ENCODE measurements at places on chromosomes 6 and 20.

DNA sequence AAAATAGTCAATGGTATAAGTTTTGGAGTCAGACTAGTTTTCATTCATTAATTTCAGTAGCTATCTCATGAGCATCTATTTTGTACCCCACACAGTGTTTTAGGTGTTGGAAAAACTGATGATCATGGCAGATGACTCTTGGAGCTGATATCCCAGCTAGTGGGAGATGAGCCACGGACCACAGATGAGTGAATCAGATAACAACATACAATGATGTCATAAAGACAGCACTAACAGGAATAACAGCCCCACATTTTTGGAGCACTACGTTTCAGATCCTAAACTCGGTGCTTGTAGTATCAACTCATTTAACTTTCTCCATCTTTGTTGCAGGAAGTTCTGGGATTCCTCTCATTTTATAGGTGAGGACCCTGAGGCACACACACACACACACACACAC is 67.8 kb upstream of the EDN3 start:
- no peak for DNase-seq

- no peak for DNase-seq
Observed at GRCh38 chr6:129510950-129511349, 199.0 kb downstream of the ARHGAP18 start.

GRCh38 chr20:6680441-6680840 is 87.0 kb upstream of the BMP2 start:
- no peak for DNase-seq

DNA sequence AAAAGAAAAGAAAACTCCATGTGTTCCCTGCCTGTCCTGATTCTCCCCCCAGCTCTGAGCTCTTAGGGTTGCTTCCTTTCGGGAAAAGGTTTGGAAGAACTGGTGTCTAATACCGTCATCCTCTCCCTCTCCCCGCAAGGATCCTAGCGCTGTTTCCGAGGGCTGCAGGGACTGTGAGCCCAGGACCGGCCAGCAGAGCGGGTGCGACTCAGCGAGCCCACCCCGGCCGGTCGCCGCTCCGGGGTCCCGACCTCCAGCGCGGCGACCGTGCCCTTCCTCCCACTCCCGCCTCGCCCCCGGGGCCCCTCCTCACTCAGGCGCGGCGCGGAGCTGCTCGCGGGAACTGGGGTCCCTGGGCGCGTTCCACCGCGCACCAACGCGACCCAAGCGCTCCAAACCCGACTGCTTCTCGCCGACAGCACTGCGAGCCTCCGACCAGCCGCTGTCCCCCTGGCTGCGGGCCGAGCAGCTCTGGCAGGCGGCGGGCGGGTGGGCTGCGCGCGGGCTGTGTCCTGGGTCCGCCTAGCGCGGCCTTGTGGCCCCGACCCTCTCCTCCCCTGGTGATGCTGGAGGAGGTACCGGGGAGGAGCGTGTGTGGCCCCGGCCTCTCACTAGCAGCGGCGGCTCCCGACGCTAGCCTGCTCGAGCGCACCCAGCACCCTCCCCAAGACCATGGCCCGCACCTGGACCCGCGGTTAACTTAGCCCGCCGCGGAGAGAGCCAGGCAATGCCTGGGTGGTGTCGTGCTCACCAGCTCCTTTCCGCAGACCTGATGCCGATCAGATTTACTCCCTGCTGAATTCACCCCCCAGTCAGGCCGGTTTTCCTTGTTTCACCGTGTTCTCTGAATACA is at the start of gene PLA2G7:
TSS of gene PLA2G7 (minus strand) at position 509 of the 853 bp plus-strand sequence. CDS start 12,484 bp downstream, outside the sequence.
- no peak for DNase-seq

DNA sequence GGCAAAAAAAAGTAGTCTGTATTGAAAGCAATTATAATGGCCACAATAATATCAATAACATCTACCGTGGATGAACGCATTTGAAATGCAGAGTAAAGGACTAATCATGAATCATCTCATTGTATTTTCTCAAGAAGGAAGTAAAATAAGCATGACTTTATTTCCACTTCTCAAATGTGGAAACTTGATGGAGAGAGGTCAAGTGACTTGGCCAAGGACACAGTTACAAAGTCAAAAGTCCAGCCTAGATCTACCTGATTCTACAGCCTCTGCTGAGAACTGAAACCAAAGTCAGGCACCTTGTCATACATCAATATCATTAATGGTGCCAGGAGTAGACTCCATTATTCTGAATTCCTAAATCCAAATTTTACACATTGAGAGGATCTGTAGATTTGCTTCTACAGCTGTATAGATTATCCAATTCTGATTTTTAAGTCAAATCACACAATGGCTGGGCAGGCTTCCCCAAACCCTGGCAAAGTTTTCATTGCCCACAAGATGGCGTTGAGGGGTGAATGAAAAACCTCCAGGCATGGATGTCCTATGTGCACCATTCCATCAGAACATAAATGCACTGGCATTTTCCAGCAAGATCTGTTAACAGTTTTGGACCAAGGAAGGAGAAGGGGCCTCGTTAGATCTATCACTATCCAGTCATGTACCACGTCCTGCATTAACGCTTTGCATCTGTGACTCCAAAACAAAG is 423.1 kb downstream of the MAFB start:
- no peak for DNase-seq

DNA sequence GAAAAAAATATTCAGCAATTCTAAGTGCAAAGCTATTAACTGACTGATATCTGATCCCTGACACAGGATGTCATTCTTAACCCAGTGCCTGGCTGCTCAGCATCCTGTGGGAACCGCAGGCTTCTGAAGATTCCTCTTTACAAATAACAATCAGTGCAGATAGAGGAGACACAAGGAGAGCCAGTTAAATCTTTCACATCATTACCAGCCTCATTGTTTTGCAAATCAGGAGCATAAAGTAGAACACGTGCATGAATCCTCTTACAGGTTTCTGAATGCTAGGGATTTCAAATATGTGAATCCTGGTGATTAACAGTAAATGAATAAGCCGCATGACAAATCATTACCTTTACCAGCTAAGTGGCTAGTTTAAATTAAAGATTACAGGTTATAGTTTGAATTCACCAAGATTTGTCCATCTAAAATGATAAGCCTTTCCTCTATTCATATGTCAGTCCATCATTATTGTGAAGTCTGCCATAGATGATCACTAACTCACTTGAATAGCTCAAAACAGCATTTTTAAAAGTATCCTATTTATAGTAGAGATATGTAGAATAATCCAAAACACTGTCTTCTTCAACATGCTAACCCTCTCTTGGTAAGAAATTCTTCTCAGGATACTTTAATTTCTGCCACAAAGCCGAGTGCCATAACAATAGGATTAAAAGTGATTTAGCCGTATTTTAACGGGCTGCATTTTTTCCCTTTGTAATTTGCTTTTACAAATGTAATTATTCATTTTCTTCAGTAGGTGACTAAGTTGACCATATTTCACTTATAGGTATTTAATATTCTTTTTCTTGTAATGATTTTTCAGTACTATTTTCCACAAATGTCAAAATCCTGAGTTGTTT is 367.3 kb upstream of the EPHA7 start:
- no peak for DNase-seq

DNA sequence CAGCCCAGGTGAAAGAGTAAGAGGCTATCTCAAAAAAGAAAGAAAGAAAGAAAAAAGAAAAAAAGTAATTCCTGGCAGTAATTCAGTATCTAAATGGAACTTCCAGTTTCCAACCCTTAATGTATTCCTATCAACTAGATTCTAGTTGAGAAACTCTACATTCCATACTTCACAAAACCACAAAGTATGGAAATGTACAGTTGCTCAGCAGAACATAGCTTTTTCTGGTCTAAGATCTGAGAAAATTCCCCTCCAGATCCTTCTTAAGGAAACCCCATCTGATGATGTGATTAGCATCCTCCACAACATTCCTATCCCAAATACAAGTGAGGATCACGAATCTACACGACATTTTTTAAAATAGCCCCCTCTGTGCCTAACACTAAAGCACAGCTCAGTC is 3.6 kb downstream of the ARMH2 start:
- no peak for DNase-seq

GRCh38 chr20:4027590-4028265 is 12.4 kb upstream of the RNF24 start:
- no peak for DNase-seq

DNA sequence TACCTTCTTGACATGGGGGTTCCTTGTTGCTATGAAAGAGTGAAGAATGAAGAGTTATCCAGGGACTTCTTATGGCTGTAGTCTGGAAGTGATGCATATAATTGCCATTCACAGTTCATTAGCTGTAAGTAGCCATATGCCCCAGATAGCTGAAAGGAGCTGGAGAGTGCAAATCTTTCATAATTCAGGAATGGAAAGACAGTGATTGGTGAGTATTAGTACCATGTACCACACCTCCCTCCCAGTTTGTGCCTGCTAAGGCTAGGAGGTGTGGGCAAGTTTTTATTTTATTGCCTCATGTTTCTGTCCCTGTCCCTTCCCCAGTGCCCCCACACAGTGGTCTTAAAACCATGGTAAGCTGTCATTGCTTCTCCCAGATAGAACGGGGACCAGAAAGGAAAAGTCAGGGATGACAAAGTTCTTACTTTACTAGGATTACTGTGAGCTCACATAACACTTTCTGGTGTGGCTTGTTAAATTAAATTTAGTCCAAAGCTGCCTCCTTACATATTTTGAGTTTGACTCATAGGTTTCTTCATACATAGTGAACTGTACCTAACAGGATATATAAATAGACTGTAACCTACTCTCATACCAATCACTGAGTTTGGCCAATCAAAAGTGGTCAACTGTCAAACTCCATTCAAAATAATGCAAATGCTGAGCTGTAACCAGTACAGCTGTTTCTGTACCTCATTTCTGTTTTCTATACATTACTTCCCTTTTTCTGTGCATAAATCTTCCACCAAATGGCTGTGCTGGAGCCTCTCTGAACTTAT is 119.4 kb downstream of the RFPL4B start:
- no peak for DNase-seq

GRCh38 chr6:255751-256083 is 36.6 kb upstream of the DUSP22 start:
- no peak for DNase-seq

- DNase-seq, result no peak
Observed at GRCh38 chr20:35271073-35271882, 6.6 kb downstream of the MMP24OS start.

DNA sequence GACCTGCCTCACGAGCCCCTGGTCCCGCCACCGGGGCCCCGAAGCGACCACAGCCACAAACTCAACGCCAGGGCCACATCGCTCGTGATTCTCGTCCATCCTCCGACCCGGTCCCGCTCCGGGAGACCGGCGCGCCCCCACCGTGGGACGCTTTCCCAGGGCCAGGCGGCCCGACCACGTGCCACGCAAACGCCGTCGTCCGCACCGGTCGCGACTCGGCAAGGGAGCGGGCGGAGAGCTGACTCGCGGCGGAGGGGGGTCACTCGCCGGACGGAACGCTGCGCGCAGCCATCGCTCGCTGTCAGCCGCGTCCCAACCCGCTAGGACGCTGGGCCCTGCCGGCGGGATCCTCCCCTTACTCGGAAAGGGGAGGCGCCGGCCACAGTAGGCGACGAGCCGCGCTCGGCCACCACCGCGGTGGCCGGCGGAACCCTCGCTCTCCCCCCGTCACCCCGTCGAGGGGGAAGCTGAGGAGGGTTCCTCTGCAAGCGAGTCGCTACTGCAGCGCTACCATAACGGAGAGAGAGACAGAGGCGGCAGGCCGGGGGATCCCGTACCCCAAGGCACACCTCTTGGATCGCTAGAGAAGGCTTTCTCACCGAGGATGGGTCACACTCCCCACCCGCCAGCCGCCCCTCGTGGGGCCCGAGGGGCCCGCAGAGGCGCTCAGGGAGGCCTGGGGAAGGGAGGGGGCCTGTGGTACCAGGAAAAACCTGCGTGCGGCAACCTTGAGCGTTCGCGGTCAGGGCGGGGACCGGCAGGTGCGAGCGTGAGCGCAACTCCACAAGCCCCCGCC is 511.8 kb upstream of the ZNF337 start:
- peak; percentile 40 for DNase-seq

GRCh38 chr20:63024573-63025392 is 18.0 kb upstream of the BHLHE23 start:
- DNase-seq, result no peak

GRCh38 chr6:154885214-154885613 is 109.9 kb upstream of the TIAM2 start:
- no peak for DNase-seq

GRCh38 chr6:29509711-29510110 is 22.0 kb upstream of the MAS1L start:
- DNase-seq, result no peak

DNA sequence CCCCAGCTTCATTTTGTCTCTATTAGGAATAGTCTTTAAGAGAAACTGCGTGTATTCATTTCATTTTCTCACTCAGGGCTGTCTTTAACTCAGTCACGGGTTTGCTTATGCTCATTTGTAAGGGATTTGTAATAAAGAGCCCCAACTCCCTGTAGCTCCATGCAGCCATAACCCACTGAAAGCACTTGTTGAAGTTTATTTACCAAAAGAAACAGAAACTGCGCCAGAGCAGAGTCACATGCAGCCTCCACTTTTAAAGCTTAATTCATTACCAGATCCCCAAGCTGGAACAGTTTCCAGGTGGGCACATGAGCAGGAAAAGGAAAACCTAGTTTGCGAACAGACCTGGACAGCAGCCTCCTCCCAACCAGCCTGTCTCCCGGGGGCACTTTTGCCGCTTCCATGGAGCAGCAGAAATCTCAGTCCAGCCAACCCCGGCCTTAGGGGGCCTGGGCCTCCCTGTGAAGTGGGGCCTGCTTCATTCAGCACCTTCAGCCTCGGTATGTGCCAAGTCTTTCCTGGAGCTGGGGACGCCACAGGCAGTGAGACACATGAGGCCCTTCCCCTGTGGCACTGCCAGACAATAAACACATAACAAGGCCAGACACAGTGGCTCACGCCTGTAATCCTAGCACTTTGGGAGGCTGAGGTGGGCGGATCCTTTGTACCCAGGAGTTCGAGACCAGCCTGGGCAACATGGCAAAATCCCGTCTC is 4.5 kb downstream of the BCAS4 start:
- DNase-seq, result no peak

DNA sequence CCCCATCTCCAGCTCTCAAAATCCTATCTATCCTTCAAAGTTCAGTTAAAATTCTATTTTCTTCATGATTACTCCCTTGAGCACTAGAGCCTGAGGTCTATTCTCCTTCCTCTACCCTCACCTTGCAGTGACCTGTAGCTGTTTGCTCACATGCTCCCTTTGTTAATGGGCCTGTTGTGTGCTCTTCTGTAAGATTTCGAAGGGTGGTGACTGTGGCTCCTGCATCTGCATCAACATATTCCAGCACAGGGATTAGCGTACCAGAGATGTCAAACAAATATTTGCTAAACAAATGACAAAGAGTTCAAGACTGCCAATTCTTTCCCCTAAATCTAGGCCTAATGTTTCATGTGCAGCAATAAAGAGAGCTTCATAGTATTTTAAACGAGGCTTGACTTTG is 69.5 kb downstream of the ELOVL5 start:
- DNase-seq, result no peak

DNA sequence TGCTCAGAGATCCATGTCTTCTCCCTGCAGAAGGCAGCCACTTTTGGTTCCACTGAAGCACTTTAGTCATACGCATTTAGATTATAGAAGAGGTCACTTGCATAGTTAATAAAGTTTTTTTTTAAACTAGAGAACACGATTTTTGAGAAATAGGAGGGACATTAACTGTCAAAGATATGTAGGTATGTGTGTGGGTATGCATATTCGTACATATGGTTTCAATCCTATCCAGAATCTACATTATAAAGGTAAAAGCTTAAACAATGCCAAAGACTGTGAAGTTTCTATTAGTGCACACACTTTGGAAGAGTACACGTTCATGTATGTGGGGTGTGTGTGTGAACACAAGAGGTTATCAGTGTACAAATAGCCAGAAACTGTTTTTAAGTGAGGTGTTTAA is 103.2 kb downstream of the BTBD3 start:
- no peak for DNase-seq
